ENCODE measurements at places on chromosomes 5 and 9. TPM values are rescaled to one million over a fixed set of nuclear protein-coding genes. Genes with fewer than 3 reads are reported as not detected.

Gene SLC23A1
- not detected for total RNA-seq

Gene C5orf52
- not detected for total RNA-seq

GRCh38 chr5:173099461-173099860 lies 43.3 kb downstream of the CREBRF start:
- peaks cover 33% of the 10 kb centered on the region for H3K36me3 ChIP-seq
- peak overlapping the region; percentile 26 for H3K27ac ChIP-seq
- DNase-seq: peak; percentile 13
- peaks cover 59% of the 10 kb centered on the region for H3K4me1 ChIP-seq
- no peaks in the 10 kb centered on the region for H3K27me3 ChIP-seq

DNA sequence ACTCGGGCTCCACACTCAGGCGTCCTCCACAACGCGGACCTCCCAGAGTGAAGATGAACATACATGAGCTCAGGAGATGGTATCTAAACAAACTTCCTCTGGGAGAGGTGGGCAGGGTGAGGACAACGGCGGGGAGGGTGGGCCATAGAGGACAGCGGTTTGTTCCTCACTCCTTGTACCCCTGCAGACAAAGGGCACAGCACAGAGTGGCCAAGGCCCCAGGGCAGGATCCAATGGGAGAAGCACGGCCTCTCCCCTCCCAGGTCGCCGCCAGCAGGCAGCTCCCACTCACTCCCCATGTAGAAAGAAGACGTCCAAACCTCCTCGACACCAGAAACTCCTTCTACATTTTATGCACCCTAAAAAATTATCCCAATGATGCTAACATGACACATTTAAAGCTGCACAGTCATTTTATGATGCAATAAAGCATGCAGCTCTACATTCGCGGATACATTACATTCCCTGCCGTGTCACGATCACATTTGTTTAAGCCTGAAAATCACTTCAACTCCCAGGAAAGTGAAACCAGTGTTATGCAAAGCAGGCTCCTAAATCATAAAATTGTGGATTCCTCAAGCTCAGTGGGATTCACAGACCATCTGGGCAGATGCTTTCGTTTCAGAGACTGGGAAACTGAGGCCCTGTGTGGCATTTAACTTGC lies 87.5 kb upstream of the SARDH start:
- H3K27me3 ChIP-seq: no peaks in the 10 kb centered on the region
- no peaks in the 10 kb centered on the region for H3K4me1 ChIP-seq
- no peak overlapping the region for H3K4me3 ChIP-seq
- DNase-seq: no peak
- H3K27ac ChIP-seq: no peak overlapping the region

DNA sequence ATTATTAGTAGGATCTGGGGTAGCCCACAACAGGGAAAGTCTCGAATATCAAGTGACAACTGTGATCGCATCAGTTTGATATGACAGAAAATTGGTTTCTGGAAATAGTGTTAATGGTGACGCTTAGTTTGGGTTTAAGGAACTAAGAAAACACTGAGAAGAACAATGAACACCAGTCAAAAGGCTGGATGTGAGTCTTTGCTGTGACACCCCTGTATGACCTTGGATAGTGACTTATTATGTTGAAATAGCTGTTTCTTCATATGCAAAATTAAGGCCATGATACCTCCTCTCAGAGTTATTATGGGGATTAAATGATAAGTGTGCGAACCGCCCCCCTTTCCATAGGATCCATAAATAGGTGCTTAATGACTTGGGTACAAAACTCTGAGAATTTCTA lies 926 bp downstream of the DNAJC25 start:
- H3K36me3 ChIP-seq: no peaks in the 10 kb centered on the region
- no peaks in the 10 kb centered on the region for H3K27me3 ChIP-seq
- peak overlapping the region; percentile 80 for H3K27ac ChIP-seq
- no peak for DNase-seq
- peak overlapping the region; percentile 96 for H3K4me3 ChIP-seq
- H3K4me1 ChIP-seq: peaks cover 52% of the 10 kb centered on the region

- peaks cover 8% of the 10 kb centered on the region for H3K4me1 ChIP-seq
- DNase-seq: no peak
- peaks cover 3% of the 10 kb centered on the region for H3K36me3 ChIP-seq
- peaks cover 3% of the 10 kb centered on the region for H3K27me3 ChIP-seq
- no peak overlapping the region for H3K4me3 ChIP-seq
Measured at GRCh38 chr9:68974901-68975300, 39.0 kb downstream of the PRKACG start.

- H3K36me3 ChIP-seq: peaks cover 21% of the 10 kb centered on the region
- peaks cover 83% of the 10 kb centered on the region for H3K4me1 ChIP-seq
- H3K27me3 ChIP-seq: no peaks in the 10 kb centered on the region
- no peak for DNase-seq
Measured at GRCh38 chr5:157267761-157268480, 2.0 kb downstream of the CYFIP2 start.

Gene DENND1A
- total RNA-seq: 14.2 TPM

Data from naive thymus-derived CD8-positive, alpha-beta T cell (primary cell).